ENCODE measurements at places on chromosomes 2 and 18.

- no peak for DNase-seq
Measured at GRCh38 chr18:41624460-41624859, 330.6 kb upstream of the PIK3C3 start.

- DNase-seq = peak; percentile 95
Measured at GRCh38 chr2:45014016-45014702, 4.9 kb upstream of the SIX2 start.

DNA sequence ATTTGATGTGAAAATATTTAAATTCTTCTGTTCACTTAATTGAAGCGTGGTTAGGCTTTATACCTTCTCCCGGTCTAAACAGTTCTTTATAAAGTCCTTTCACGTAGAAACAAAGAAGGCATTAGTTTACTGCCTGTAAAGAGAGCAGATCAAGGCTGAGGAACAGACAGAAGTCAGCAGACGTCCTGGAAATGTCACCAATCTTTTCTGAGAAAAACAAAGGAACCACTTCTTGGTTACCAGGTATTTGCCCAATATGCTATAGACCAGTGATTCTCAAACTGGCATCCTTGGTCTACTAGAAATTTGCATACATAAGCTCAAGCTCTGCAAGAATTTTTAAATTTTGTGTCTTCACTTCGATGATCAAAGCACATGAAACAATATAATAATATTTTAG is 89.2 kb upstream of the STK17B start:
- no peak for DNase-seq

DNA sequence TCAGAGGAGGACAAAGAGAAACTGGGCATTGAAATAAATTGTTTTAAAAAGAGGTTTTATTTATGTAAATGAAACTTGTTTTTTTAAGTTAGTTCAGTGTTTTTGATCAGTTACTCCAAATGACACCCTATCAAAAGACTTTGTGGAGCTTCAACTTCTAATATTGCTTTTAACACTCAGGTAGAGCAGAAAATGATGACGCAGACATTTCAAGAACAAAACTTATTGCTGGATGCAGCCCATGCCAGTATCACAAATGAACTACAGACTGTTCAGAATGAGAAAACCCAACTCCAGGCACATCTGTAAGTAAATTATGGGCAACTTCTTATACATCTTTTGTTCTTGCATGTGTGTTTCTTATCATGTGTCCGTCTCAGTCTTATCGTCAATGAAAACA is 36.4 kb downstream of the CCDC150 start:
- no peak for DNase-seq

DNA sequence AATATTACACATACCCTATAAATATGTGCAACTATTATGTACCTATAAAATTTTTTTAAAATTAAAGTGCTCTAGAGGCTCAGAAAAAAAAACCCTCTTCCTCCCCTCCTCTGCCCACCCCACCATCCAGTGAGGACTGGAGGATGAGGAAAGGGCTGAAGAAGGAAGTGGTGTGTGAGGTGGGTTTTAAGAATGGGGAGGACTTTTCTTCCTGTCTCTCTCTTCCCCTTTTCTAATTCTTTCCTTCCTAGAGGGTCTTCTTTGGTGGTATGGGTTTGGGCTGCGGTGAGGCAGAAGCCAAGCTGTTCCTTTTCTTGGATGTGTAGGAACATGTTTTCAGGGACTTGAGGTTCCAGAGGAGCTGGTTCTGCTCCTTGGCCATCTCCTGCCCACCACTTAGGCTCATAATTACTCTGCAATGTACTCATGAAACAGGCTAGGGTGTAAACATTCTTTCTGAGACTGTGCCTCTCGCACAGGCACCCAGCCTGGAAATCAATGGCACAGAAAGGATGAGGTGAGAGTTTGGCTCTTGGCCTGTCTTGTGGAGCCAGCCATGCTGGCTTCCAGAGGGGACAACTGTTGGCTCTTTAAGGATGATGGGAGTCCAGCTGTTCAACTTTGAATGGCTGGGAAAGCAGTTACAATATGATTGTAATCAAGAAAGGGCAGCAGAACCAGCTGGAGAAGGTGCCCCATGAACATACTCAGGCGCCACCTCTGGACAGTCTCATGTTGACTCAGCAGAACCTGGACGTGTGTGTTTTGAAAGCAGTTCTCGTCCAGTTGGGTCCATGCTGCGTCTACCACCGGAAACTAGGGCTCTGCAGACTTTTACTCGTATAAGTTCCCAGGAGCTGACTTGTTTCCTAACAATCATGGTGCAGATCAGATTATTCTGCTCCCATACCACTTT is 38.3 kb downstream of the IL1RL2 start:
- DNase-seq = no peak

GRCh38 chr2:140698636-140699035 is 1432.2 kb downstream of the LRP1B start:
- no peak for DNase-seq
